Stimulated activated CD8-positive, alpha-beta memory T cell treated with anti-CD3 and anti-CD28 coated beads, Interleukin-7, amount 100 ng/mL, for 1 hour (primary cell): ENCODE measurements at places on chromosomes 12 and 14.

DNA sequence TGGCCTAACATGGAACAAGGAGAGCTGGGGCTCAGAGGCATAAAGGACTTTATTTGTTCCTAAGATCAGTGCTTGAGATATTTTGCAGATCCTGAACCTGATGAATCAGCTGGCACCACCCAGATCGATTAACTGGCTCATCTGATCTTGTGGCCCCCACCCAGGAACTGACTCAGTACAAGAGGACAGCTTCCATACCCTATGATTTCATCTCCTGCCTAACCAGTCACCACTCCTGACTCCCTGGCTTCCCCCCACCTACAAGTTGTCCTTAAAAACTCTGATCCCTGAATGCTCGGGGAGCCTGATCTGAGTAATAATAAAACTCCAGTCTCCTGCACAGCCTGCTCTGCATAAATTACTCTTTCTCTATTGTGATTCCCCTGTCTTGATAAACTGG lies 5.1 kb downstream of the C12orf56 start:
- no peak for DNase-seq

- DNase-seq: no peak
These were observed 30.6 kb upstream of the NFYB start for GRCh38 chr12:104168596-104168995.

- DNase-seq: no peak
These were observed 388.1 kb upstream of the TMPO start for GRCh38 chr12:98127336-98127679.

DNA sequence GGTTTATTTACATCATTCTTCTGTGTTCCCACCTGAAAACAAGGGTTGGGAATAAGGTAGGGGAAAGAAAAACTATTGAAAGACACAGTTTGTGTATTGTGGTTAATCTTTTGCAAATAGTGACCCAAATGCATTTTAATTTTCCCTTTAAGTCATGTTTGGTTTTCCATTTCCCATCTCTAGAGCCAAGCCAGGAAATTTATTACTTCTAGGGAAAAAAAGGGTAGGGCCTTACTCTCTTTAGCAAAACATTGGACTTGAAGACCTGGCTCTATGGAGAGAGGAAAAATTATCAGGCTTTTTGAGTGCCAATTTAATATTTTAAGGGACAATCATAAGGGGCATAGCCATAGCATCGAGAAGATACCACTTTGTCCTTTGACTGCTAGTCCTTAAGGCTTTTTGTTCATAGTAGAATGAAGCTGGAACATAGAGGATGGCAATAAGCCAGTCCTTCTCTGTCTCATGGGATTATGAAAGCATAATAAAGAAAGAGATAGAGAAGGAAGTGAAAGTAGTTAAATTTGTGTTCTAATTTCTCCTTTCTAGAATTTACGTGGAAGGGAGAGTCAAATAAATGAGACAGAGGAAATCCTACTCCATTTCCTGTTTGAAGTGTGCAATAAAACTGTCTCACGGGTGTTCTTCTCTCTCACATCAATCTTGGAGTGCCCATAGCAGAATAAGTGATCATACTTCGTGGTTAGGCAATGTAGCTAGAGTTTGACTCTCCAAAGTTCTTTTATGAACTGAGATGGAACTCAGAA lies 50.9 kb upstream of the PPFIA2 start:
- no peak for DNase-seq

DNA sequence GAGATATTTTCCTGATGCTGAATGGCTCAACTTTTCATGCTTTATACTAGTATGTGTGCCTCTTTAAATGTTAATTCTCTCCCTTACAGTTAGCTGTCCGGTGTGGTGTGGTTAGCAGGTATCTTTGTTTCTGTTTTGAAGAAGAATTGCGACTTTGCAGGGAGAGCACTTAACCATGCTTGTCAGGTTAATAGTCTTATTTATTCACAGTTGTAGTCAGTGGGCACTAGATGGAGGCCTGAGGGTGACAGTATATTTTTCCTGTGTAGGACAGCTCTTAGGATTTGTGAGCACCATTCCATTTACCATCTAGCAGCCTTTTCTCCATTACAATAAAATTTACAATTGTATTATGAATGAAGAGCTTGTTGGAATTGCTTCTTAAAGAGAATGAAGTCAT lies 34.9 kb downstream of the PDE3A start:
- DNase-seq: no peak

GRCh38 chr12:122054842-122055520 lies 23.6 kb upstream of the MLXIP start:
- no peak for DNase-seq

- DNase-seq: no peak
These were observed 243.4 kb upstream of the PELI2 start for GRCh38 chr14:55874785-55875184.

GRCh38 chr14:74863274-74863673 lies 12.7 kb downstream of the PROX2 start:
- no peak for DNase-seq

GRCh38 chr14:88750945-88751344 lies 41.8 kb downstream of the EML5 start:
- DNase-seq: no peak

DNA sequence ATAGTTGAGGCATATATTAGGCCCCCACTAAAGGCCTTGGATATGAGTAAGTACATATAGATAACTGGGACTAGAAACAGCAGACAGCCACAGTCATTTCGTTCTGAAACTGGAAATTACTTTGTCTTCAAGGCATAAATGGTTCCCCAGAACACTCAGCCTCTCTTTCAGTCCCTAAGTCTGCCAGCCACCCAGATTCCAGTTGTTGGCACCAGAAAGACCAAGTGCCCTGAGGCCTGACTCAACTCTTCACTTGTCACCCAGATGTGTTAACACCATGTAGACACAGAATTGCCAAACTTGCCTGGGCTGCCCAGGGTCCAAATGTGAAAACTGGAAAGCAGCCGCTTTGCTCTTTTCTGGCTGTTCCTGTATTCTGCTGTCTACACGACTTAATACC lies 3.0 kb upstream of the LGALS3 start:
- DNase-seq: no peak

DNA sequence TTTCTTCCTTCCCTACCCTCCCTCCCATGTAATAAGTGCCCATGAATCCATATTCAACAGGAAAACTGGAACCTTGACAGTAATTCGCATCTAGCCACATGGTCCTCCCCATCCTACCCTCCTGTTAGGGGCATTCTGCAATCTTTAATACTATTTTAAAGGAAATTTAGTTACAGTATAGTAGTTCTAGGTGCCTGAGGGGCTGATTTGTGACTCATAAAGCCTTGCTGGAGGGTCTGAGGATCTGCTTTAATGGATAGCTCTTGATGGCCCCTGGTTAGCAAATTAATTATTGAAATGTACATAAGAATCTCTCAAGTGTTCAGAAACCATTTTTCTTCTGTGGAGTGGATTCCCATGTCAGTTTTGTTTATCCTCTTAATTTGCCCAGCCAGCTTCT lies 54.1 kb downstream of the ESRRB start:
- no peak for DNase-seq

DNA sequence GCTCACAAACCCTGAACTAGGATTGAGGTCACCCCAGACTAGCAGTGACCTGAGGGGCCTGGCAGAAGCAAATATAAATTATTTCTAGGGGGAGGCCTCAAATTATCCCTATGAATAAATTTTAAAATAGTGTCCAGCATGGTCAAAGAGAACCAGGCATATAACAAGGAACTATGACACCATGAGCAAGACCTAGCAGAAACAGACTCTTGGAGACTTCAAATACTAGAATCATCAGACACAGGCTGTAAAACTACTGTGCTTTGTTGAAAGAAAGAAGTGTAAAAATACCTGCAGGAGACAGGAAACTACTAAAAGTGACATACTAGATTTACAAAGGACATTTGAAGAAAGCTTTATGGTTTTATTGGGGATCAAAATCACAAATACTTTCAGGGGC lies 3.2 kb upstream of the BCL7A start:
- DNase-seq: no peak

DNA sequence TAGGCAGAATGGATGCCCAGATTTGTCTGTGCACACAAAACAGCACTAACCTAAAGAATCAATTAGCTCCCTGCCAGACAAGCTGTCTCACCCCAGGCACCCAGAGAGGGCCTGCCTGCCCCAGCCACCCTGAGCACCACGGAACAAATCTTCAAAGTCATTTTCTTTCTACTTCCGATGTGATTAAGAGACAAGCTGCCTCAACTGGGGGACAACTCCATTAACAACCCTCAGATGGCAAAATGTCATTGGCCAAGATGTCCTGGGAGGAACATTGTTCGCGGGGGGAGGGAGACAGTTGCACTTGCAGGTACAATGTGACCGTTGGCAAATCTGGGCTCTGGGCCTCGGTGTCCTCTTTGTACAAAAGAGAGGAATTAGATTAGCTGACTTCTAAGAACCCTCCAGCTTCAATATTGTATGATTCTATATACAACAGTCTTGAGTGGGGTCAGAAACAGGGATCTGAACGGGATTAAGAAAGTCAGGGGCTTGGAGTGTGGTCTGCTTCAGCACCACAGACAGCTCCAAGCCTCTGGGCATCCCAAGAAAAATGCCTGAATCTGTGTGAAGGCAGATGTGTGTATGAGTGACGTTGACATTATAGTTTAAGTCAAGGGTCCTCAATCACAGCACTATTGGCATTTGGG lies 42.8 kb upstream of the CMKLR1 start:
- DNase-seq: no peak

- no peak for DNase-seq
These were observed 1.3 kb downstream of the HOXC5 start for GRCh38 chr12:54033980-54034784.

DNA sequence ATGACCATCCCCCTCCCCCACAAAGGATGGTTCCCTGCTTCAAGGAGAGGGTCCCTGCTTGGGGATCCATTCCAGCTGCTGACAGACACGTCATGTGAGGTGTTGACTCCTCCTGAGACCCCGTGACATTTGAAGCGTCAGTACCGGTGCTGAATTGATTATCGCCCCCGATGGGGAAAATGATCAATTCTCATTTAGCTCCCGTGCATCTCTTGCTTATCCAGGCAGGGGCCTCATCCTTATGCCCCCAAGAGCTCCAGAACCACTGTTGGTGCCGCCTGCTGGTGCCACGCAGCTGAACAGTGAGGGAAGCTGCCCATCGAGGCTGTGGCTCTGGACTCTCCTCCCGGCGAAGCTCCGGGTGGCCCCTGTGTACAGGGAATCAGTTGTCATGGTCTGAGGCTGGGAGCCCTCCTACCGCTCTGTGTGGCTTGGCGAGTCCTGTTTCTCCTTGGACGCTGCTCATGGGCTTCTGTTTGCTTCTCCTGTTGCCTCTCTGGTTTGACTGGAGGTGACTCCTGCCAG lies 4.6 kb downstream of the KIF26A start:
- DNase-seq: no peak

GRCh38 chr14:93969082-93969828 lies 7.1 kb downstream of the ASB2 start:
- DNase-seq: no peak

GRCh38 chr12:84056-84455 lies 17.5 kb downstream of the IQSEC3 start:
- DNase-seq: no peak

- no peak for DNase-seq
These were observed 37.7 kb upstream of the NR1H4 start for GRCh38 chr12:100435957-100436356.

GRCh38 chr14:63682727-63683593 lies 41.3 kb upstream of the WDR89 start:
- DNase-seq: no peak

DNA sequence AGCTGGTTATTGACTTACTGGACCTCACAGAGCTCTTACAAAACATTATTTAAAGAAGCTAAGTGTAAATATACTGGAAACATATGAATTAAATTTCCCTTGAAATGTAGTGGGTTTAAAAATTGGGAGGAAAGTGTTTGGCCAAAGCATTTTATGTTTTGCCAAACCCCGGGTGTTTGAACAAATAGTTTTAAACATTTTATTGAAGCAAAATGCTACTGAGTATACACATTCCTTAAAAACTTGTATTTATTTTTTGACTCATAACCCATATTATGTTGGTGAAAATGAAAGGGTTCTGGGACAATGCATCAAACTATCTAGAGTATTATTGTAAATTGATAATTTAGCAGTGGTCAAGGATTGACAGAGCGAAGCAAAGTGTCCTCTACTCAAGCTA lies 1048.5 kb downstream of the SLC6A15 start:
- no peak for DNase-seq

- DNase-seq: no peak
These were observed 111.7 kb downstream of the PPP2R5E start for GRCh38 chr14:63431466-63431865.

GRCh38 chr12:16884056-16884455 lies 278.1 kb upstream of the LMO3 start:
- no peak for DNase-seq

- DNase-seq: no peak
These were observed at the start of gene HRK for GRCh38 chr12:116881325-116881876. Gene HRK (minus strand): TSS chr12:116881441. CDS start chr12:116881307, 134 bp downstream.

GRCh38 chr14:64298773-64299172 lies 4.6 kb upstream of the ESR2 start:
- DNase-seq: no peak

DNA sequence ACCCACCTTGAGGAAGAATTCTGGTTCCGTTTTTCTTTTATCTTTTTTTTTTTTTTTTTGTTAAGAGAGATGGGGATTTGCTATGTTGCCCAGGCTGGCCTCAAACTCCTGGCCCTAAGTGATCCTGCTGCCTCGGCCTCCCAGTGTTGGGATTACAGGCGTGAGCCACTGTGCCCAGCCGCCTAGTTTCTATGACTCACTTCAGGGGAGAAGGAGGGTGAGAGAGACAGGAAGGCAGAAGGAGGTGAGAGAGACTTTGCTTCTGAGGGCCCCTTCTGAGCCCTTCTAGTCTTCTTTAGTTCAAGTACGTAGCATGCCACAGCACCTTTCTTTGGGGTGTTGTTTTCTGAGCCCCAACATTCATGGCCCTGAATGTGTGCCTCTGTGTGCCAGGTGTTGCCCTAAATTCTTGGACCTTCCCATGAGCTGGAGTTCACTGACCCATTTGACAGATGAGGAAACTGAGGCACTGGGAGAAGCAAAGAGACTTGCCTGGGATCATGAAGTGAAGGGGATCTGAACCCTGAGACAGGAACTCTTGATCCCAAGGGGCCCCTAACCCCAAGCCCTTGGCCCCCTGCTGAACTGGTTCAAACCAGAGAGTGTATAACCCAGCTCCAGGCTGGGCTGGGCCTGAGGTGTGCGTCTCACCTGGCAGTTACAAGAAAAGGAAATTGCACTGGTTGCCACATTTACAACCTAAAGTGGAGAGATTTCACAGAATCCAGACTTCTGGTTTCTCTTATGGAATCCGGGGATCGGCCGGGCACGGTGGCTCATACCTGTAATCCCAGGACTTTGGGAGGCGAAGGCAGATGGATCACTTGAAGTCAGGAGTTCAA lies 20.8 kb downstream of the SH2B3 start:
- no peak for DNase-seq

- DNase-seq: no peak
These were observed 43.5 kb downstream of the FLRT2 start for GRCh38 chr14:85573406-85573805.

GRCh38 chr14:36284971-36285595 lies 35.4 kb downstream of the MBIP start:
- DNase-seq: no peak

DNA sequence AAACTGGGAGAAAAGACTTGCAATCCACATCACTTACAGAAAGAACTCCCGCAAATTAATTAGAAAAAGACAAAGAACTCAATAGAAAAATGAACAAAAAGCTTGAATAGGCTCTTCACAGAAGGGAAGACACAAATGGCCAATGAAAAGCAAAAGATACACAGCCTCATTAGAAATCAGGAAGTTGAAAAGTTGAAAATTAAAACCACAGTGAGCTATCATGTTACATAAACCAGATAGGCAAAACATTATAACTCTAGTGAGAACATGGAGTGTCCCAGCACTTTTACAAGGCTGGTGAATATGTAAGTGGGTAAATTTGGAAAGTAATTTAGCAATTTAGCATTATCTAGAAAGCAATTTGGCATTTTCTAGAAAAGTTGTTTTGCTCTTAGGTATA lies 158.4 kb upstream of the RASSF8 start:
- no peak for DNase-seq
